ENCODE measurements at places on chromosomes 7 and 10.

DNA sequence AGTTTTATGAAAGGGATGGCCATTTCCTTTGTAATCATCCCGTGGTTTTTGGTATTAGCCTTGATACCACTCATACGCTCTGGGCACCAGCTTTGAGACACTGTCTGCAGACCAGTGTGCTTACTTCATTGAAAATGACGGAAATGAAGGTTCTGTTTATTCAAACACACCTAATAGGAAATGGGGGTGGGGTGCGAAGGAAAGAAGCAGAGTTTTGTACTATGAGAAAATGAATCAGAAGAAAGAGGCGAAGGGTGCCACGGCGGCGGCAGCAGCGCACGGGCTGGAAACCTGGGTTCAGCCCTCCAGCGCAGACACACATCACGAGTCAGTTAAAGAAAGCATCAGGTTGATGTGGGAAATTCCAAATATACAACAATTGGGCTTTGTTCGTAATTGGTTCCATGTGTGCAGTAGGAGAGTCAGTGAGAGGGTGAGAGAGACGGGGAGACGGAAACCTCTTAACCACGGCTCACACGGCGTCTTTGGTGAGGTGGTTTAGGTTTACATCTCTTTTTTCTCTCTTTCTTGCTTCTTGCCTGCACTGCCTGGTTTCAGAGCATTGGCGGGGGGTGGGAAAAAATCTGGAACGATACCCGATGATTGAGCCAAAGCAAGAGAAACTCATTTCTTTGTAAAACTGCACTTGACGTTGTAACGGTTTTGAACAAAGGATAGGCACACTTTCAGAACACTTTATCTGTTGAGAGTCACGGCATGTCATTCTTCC lies 321.2 kb downstream of the FRMD4A start:
- DNase-seq, result peak; percentile 77

DNA sequence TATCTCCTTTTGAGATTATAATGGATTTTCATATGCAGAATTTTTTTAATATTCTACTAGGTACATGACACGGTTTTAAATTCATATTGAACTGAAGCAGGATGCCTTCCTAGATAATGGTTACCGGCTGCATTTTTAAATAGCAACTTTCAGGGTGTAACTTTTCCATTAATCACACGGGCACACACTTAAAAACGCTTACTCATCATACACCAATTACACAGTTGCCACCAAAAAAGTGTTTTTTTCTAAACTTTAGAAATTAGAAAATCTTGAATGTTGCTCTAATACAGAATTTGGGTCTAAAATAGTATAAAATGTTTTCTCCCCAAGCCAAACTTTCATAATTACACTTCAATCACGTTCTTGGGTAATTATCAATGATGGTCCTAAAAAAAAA lies 149.1 kb upstream of the RNF32 start:
- no peak for DNase-seq

- DNase-seq, result peak; percentile 26
Measured at GRCh38 chr7:30840141-30841024, 69.2 kb downstream of the MINDY4 start.

DNA sequence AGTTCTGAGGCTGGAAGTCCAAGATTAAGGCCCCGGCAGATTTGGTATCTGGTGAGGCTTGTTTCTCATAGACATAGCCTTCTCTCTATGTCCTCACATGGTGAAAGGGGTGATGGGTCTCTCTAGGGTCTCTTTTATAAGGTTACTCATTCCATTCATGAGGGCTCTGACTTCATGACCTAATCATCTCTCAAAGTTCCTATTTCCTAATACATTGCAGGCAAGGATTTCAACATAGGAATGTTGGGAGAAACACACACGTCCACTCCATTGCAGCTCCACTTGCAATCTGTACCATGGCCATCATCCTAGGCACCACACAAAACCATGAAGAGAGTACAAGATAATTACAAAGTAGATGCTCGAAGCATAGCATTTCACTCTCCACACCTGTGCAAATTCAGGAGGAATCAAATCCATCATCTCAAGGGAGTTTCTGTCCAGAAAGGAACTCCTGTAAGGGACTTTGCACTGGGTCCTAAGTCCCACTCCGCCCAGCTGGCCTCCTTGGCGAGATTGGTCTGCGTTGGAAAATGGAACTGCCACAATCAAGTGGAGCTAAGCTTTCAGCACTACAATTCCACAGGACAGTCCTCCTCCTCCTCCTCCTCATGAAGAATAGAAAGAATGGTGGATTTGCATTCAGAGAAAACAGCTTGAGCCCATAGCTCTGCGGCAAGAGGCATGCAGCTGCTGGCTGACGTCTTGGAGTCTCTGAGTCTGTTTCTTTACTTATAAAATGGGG lies 8.8 kb downstream of the DDC start:
- DNase-seq, result no peak

DNA sequence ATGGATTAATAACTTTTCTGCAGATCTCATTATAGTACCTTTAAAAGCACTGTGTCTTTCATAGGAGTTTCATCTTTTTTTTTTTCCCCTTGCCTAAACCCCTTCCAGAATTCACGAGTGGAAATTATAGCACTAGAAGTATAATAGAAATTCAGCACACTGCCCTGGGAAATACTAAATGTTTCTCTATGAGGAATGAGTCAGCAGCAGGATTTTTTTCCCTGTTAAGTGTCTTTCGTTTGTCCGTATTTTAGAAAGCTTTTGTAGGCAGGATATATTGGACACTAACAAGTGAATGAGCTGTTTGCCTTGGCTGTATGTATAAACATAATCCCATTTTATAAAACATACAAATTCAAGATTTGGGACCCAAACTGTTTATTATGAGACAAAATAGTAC lies 105.8 kb downstream of the EXOC4 start:
- no peak for DNase-seq

- DNase-seq, result no peak
Measured at GRCh38 chr10:129328546-129328945, 138.5 kb upstream of the MGMT start.

- peak; percentile 84 for DNase-seq
Measured at GRCh38 chr7:34191162-34191561, 285.8 kb downstream of the BMPER start.

DNA sequence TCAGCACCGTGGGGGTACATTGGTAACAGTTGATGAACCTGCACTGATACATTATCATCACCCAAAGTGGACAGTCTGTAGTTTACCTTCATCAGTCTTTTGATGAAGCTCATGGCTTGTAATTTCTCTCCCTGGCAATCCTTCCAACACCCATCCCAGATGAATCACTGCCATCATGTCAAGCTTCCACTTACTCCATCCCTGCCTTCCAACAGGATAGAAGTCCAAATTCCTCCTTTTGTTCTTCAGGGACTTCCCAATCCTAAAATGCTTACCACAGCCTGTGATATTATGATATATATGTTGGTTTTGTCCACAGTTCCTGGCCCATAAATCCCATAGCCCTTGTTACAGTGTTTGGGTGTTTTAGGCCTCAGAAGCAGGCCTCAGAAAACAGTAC lies 16.1 kb downstream of the SNX10 start:
- DNase-seq, result no peak

GRCh38 chr10:118204292-118204943 lies 137.7 kb downstream of the FAM204A start:
- DNase-seq, result no peak

- no peak for DNase-seq
Measured at GRCh38 chr10:30503700-30504266, 69.8 kb downstream of the MAP3K8 start.

DNA sequence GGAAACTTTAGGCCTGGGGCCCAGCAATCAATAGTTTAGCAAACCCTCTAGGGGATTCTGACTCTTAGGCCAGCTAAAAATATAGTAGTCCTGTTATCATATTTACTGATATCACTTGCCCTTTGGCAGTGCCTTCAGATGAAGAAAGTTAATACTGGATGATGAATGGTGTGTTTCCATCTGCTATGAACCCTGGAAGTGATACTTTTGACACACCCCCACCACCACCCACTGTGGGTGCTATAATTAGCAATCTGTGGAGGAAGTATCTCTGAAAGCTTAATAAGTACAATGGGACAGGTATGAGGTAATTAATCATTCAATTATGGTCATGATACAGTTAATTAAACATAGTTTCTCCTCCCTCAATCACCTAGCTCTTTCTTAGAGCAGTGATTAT lies 90.4 kb upstream of the LRRTM3 start:
- DNase-seq, result no peak

DNA sequence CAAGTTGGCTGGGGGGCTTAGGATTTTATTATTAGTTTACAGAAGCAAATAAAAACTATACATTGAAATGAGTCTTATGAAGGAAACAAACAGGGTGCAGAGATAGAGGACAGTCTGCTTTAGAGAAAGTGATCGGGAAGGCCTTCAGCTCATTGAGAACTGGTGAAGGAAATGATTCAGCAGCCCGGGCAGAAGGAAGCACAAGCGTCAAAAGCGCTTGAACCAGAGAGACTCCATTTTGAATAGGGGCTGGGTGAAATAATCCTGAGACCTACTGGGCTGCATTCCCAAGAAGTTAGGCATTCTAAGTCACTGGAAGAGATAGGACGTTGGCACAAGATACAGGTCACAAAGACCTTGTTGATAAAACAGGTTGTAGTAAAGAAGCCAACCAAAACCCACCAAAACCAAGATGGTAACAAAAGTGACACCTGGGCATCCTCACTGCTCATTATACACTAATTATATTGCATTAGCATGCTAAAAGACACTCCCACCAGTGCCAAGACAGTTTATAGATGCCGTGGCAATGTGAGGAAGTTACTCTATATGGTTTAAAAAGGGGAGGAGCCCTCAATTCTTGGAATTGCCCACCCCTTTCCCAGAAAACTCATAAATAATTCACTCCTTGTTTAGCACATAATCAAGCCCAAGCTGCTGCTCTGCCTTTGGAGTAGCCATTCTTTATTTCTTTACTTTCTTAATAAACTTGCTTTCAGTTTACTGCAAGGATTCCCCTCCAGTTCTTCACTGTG lies 83.1 kb upstream of the MPP7 start:
- no peak for DNase-seq

DNA sequence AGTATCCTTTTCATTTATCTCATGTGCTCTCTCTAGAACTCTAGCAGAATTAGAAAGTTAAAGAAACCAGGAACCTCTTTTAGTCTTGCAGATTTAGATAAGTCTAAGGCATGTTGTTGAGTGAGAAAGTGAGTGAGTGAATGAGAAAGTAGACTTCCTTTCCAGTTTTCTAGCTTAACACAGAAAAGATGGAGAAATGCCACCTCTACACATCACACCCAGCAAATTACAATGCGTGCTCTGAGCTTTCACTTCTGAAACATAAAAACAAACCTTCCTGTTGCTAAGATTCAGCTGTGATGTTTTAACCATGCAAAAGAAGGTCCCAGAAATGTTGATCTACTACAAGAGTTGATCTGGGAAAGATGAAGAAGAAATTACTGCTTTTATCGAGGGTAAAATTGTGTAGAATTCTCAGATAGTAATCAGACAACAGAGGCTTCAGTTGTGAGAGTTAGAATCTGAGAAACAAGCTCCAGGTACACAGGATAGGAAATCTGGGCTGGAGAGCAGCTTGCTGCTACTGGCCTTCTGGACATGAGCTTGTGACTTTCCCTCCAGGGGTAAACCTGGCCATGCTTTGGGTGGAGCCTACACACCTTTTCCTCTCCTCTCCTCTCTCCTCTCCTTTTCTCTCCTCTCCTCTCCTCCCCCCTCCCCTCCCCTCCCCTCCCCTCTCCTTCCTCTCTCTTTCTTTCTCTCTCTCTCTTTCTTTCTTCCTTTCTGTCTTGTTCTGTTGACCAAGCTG lies 4.6 kb downstream of the CYP3A5 start:
- DNase-seq, result no peak

- DNase-seq, result no peak
Measured at GRCh38 chr7:80213814-80214213, 79.2 kb downstream of the GNAI1 start.
